Skin of body (tissue), 3 donors: ENCODE measurements at places on chromosomes 4 and X. TPM values are rescaled to one million over a fixed set of nuclear protein-coding genes. Genes with fewer than 3 reads are reported as not detected.

DNA sequence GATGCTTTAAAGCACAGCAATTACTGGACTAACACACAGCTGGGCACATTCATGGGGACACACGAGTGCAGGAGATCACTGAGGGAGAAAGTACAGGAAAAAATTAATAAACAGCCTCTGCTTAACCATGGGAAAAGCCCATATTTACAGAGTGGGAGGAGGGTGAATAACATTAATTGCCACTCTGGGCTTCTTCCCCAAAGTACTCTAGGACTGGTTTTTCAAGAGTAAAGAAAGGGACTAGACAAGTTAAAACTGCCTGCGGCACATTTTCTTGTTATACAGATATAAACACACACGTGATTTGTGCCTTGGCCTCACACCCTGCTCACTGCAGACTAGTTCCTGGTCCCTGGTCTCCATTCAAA is 179.7 kb upstream of the TET2 start:
- no peak for DNase-seq

GRCh38 chr4:175531405-175532091 is 280.5 kb downstream of the GPM6A start:
- DNase-seq = no peak

DNA sequence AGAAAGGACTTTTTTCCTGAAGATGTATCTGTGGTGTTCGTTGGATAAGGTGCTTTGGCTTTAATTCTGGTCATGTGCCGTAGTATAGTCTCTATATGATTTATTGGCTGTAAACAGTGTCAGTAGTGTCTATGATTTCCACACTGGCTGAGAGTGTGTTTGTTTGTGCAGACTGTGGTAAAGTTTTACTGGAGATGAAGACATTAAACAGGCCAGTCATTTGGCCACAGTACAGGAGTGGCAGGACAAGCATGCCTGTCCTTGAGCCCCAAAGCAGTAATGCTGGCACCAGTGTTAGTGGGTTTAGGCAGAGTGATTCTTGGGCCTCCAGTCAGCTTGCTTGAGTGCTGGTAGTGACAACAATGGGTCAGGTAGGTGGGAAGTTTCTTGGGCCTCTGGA is 1023.9 kb upstream of the GRID2 start:
- no peak for DNase-seq

GRCh38 chrX:36909676-36910030 is 98.5 kb upstream of the FAM47C start:
- no peak for DNase-seq

DNA sequence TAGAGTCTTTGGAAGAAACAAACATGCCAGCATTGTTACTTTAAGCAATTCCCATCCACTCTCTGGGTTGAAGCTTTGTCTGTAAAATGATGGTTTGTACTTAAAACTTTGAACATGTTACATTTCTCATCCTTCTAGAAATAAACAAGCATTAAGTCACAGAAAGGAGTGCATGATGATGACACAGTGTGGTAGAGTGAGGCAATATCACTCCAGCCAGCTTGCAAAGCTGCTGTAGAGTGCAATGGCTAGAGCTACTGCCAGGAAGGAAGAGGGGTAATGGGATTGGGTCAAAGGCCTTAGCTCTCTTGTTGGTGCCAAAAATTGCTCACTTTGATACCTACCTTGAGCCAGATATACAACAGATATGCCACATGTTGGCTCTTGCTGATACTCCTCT is 12.3 kb upstream of the ENOX2 start:
- DNase-seq = no peak

DNA sequence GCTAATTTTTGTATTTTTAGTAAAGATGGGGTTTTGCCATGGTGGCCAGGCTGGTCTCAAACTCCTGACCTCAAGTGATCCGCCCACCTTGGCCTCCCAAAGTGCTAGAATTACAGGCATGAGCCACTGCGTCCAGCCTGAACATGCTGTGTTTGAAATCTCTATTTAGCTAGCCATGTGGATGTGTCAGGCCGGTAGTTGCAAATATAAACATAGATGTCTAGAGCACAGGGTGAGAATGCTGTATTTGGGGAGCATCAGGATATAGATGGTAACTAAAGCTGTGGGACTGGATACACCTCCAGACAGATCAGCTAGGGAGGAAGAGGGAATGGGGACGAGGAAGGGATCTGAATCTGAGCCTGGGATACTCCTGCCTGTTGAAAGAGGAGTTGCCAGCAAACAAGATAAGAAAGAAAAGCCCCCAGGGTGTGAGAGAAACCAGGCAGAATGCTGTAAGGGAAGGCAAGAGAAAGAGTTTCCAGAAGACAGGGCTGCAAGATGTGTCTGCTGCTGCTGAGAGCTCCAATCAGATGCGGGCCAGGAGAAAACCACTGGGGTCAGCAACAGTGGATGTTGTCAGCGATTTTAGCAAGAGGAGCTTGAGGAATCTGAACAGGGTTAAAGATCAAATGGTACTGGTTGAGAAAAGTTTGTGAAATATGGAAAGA is 177.4 kb downstream of the PALLD start:
- no peak for DNase-seq

DNA sequence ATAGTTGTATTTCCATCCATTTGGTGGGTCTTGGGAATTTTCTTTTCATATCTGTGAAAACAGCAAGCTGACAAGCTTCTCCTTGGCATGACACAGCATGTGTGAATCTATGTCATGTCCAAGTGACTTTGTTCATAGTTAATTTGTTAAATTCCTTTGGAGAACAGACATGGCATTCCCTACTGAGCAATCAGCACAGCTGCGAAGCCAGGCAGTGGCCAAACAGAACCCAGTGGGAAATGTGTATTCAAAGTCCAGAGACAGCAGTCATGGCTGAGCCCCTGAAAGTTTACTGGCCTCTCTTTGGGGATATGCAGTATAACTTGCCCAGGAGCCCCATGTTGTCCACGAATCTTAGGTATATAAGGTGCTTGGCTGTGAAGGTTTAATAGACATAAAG is 474.7 kb downstream of the NKX6-1 start:
- no peak for DNase-seq

- no peak for DNase-seq
These were observed 449.1 kb downstream of the NKX6-1 start for GRCh38 chr4:84050015-84050414.

DNA sequence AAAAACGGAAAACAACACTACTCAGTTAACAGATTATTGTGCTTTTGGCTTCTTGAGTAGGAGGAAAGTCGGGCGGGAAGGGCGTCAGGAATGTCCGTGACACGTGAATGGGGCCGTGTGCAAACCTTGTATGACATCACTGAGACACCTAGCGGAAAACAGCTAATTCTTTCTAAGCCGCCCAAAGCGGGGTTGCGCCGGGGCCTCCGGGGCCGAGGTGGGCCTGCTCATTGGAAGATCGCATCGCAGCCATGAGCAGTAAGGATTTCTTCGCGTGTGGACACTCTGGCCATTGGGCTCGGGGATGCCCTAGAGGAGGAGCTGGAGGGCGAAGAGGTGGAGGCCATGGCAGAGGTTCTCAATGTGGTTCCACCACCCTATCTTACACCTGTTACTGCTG is at the start of gene ZCCHC13:
TSS of gene ZCCHC13 (plus strand) at position 165 of the 400 bp plus-strand sequence. CDS start at position 252, 87 bp downstream.
- no peak for DNase-seq

DNA sequence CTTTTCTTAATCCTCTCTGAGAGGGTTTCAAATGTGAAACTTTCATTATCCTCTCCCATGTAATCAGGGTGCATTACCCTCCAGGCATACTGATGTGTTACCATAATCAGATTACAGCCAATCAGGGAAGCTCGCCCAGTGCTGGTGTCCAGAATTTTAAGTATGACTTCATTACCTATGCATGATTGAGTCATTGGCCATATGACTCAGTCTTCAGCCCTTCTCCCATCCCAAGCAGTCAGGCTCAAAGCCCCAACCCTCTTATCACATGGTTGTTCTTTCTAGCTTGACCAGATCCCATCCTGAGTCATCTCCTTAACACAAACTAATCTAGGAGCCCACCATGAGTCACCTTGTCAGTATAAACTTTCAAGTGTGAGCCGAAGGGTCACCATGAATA is 1668.1 kb upstream of the AGA start:
- DNase-seq = no peak

- DNase-seq = no peak
These were observed 166.6 kb upstream of the SLC7A11 start for GRCh38 chr4:138408758-138409157.

The USP17L26 gene
- not detected for total RNA-seq

The CABS1 gene
- not detected for total RNA-seq

The SPANXA1 gene
- not detected for total RNA-seq

The GABRB1 gene
- 0.69 TPM for total RNA-seq
